ENCODE measurements at places on chromosomes 2 and 18.

- no peak for DNase-seq
Observed at GRCh38 chr2:28294451-28294850, 98.2 kb upstream of the FOSL2 start.

DNA sequence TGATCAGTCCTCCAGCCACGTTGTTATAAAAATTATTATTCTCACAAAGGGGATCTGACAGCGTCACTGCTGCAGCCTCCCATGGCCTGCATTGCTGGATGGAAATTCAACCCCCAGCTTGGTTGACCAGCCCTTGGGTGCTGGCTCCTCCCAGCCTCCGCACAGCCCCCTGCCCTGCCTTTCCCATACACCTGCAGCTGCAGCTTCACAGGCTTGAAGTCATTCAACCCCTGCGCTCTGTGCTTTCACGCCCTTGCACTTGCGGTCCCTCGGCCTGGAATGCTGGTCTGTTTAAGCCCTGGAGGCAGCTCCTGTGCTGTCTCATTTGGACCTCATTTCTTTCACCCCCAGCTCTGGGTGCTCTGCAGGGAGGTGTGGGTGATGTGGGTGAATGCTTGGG, 860 bp upstream of the CD8A start:
- DNase-seq, result no peak

GRCh38 chr2:185628985-185629384, 109.6 kb upstream of the FSIP2 start:
- peak; percentile 38 for DNase-seq

- no peak for DNase-seq
Observed at GRCh38 chr18:76251691-76252090, 243.4 kb downstream of the ZNF516 start.

DNA sequence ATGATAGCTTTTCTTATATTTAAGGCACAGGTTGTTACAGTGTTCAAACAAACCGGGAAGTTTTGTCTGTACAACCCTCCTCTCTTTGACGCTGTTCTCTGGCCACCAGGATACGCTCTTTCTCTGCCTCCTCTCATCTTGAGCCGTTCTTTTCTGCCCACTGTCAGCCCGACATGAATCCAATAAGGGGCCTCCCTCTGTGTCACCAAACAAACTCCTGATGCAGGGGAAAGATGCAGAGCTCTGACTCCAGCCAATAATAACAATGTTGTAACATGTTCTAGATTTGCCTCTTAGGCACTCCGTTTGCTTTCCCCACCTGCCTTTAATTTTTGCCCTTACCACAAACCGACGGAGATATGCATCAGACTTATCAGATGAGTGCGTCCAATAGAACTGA, 449.3 kb downstream of the SLC4A3 start:
- no peak for DNase-seq

DNA sequence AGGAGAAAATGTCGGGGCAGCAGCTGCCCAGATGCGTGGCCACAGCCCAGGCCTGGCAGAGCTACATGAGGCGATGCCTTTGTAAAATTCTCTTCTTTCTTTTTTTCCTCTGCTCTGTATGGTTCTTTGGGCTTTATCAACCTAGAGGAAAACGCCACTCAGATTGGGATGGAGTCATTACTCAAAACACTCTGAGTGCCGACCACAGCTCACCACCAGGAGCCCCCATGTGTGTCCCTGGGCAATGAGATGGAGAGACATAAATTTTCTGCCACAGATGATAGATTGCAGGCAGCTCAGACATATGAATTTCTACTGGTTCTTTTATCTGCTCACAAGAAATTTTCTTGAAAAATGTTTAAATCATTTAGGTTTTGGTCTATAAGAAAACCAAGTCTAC, 56.0 kb downstream of the PARD6G start:
- DNase-seq, result no peak
